ENCODE measurements at places on chromosomes 7 and 10.

DNA sequence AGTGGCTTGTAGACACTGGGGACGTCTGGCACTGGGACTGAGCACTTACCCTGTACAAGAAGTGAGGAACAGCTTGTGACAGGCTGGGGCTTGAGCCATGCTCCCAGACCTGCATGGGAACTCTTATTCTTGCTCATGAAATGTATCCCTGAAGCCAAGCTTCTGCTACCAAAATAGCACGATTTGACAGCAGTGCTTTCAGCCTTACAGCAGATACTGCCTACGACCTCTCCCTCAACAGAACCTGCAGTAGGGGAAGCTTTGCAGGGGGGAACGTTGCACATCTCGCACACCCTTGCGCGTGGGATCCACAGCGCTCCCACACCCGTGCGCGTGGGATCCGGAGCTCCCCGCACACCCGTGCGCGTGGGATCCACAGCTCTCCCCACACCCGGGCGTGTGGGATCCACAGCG lies 88.0 kb downstream of the CREM start:
- DNase-seq, result no peak

GRCh38 chr10:4267086-4267773 lies 482.2 kb upstream of the KLF6 start:
- peak; percentile 28 for DNase-seq

GRCh38 chr10:125062914-125063230 lies 97.5 kb downstream of the CTBP2 start:
- DNase-seq, result no peak

GRCh38 chr7:91323626-91324158 lies 59.5 kb downstream of the FZD1 start:
- no peak for DNase-seq

DNA sequence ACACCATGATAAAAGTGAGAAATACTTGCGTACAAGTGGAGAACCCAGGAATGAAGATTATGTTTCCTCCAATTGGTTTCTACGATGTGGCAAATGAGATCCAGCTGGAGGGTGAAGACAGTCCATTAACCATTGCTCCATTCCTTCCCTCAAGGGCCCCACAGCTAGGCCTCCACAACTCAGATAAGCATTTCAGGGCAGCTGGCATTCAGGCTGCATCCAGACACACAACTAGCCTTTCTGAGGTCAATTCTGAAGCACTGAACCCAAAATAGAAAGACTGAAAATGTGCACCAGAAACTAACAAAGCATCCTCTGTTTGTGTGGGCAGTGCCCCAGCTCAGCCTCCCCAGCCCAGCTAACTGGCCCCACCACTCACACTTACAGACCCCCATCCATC lies 94.8 kb downstream of the GSAP start:
- DNase-seq, result no peak

- no peak for DNase-seq
Observed at GRCh38 chr10:128898133-128898915, 568.7 kb upstream of the MGMT start.

DNA sequence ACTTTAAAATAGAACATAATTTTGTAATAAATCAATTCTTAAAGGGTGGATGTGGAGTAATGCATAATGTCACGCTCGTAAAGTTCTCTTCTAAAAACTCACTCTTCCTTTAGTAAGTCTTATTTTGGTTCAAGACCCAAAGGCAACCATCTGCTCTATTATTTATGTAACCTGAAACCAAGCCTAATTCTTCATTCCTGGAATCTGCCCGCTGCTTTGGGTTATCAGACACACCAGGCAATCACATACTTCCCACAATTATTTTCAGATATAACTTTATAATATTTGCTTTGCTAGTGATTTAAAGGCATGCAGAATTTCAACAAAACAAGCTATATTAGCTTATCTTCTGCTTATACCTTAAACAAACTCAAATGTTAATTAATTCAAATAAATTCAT lies 39.0 kb downstream of the RAB11FIP2 start:
- DNase-seq, result no peak

GRCh38 chr7:40584667-40585433 lies 450.0 kb downstream of the SUGCT start:
- no peak for DNase-seq

GRCh38 chr10:70317272-70317942 lies 33.6 kb upstream of the NPFFR1 start:
- DNase-seq, result no peak

GRCh38 chr7:79973455-79973854 lies 161.2 kb upstream of the GNAI1 start:
- no peak for DNase-seq

DNA sequence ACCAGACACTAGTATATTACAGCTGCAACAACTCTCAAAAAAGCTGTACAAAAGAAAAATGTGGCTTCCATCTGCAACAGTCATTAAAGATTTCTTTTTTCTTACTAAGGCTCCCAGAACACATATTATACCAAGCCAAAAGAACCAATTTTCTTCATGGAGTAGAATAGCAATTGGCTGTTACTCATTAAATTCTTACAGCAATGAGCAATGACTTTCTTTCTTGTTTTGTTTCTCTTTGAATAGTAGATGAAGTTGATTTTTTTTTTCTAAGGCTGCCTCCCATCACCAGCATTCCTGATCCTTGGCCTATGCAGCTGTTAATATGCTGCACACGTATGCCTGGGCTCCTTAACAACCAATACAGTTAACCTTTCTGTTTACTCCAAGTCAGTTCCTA lies 36.6 kb upstream of the SPOCK2 start:
- no peak for DNase-seq

DNA sequence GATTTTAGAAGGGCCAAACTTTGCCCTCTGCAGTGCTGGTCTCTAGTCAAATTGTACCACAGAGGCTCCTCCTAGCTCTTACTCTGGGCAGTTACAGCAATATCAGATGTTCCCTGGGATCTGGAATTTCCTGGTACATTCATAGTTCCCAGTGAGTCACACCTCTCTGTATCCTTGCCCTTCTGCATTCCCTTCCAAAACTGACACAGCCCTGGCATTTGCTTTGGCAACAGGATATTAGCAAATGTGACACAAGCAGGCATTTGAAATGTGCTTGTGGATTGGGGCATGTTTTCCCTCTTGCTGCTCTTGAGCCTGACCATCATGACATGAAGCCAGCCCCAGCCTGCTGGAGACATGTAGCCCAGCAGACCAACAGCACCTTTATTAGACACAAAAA lies 284.7 kb upstream of the AKR1E2 start:
- DNase-seq, result peak; percentile 73

- DNase-seq, result peak; percentile 97
Observed at GRCh38 chr10:72688208-72688651, 3.7 kb upstream of the MCU start.

- DNase-seq, result no peak
Observed at GRCh38 chr7:93980744-93981479, 23.2 kb downstream of the BET1 start.

DNA sequence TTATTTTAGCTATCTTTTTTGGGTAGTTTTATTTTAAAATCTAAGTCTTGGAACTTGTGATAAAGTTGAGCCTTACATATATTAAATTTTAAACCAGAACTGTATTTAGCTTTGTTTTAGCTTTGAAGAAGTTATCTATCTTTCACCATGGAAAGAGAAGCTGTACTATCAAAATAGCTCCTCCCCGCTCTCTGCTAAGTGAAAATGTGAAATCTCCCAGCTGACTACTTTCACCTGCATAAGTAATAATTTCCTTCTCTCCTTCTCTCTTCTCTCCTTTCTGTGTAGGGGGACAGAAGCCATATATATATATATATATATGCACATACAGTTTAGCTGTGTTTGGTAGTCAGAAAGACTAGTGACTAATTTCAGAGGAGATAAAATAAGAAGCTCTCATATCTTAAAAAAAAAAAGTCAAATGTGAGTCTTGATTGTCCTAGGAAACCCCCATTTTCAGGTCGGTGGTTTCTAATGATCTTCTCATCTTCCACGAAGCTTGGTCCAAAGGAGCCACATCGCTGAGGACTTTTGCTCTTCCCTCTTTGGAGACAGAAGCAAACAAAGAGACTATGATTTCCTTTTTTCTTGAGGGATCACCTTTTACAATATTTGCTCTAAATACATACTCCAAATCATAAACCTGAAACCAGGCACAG lies 30.6 kb upstream of the GDI2 start:
- DNase-seq, result no peak

DNA sequence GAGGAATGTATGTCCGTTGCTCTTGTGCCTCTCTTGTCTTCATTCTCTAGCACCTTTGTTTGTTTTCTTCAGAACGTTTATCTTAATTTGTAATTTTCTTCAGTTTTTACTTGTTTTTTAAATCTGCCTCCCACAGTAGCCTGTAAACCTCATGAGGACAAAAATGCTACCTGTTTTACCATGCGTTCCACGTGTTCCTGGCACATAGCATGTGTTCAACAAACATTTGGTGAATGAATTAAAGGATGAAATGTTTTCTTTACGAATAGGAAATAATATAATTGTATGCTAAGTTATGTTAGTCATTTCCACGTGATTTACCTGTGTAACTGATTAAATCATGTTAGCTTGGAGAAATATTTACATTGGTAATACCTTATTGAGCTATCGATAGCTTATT lies 2.2 kb downstream of the RBM33 start:
- no peak for DNase-seq

DNA sequence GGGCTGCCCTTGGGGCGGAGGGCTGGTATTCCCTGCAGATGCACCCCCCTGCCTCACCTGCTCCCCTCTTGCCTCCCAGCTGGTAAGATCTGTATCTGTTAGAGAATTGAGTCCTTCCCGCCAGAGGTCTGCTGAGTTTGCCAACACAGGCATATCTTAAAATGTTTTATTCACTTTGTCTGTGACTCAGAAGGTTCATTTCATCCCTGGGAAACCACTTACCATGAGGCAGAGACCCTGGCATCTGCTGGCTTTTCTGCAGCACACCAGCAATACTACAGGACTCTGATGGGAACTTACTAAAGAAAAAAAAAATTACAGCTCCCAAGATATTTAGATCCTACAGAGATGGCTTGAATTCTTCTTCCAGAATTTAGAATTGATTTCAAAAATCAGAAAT lies 131.3 kb downstream of the PLPP4 start:
- DNase-seq, result no peak

DNA sequence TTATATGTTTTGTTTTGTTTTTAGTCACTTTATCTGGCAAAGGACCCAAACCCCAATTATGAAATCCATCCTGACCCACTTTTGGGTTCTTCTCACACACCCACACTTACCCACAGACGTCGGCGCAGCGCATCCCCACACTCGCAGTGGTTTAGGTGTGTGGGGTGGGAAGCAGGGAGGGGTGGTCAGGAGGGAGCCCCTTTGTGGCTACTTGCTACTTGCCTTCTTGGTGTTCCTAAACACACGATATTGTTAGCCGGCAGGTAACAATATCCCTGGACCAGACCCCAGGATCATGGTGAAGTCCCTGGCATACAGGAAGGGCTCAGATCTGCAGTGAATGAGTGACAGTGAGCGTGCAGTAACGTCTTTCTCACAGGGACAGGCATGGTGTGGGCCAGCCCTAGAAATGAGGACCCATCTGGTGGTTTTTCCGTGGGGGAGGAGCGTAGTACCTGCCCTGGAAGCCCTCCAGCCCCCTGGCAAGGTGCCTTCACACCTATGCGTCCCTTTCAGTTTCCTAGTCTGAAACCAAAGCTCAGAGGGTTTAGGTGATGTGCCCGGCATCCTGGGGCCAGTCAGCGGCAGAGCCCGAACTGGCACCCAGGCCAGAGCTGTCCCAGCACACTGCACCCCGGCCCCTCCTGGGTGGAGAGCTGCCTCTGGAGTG lies 4.4 kb downstream of the SPOCK2 start:
- DNase-seq, result no peak

DNA sequence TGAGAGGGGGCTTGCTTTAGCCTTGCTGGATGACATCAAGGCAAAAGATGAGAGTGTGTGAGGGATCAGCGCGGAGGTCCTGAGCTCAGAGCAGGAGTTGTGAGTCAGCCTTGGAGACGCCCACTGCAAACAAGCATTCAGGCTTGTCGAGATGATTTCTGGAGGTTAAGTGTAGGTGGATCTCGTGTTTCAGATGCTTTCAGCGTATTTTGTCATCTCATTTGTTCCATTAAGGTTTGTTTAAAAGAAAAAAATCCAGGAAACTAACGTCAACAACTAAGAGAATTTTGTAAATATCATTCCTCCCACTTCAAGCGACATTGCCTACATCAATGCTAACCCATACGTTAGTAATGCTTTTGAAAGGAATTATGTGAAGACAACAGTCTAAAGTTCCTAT lies 715.4 kb upstream of the NRP1 start:
- no peak for DNase-seq

GRCh38 chr10:114544045-114544659 lies 113.9 kb downstream of the ABLIM1 start:
- no peak for DNase-seq

DNA sequence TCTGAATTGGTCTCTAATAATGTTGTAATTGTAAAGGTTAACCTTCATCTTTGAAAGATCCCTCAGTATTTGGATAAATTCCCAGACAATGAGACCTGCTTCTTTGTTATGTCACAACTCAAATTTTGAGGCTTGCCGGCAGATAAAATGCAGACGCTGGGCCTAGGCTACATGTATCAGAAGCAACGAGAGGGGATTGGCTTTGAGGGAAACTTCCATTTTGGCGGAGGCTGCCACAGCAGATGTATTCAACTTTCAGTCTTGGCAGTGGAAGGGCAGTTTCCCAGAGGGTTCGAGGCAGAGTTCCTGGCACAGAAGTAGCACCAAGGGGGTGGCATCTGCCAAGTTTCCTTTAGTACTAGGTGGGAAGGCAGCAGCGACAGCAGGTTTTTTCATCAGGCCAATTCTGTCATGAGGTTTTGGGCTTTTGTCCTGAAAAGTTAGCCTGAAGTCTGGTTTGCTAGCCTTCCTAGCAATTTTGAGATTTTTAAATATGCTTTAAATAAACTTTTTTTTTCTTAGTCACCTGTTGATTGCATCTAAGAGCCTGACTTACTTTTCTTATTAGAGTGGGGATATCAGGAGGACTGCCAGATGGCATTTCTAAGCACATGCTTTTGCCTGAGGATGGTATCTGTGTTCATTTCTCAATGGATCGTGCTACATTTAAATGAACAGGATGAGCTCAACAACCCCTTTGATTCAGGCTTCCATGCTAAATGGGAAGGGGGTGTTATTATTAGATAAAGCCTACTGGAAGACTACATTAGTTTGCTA lies 89.5 kb upstream of the FAM3C start:
- no peak for DNase-seq

DNA sequence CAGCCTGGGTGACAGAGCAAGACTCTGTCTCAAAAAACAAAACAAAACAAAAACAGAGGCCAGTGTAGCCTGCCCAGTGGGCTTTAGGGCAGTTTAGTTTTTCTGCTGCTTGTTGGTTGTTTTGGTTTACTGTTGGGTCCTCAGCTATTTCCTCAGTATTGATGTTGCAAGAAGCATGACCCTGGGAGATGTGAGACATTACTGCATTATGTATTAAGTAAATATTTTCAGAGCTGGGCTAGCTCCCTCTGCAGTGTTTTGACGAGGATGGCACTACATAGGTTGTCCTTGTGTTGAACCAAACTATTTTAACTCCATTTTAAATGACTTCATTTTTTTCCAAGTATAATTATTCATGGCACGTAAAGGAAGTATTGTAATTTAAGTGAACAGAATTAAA lies 4.8 kb downstream of the AKAP9 start:
- DNase-seq, result no peak

- no peak for DNase-seq
Observed at GRCh38 chr7:114414156-114415063, at the start of gene FOXP2. Gene FOXP2 (plus strand): TSS chr7:114414815. CDS start chr7:114426512, 11,697 bp downstream.

- DNase-seq, result no peak
Observed at GRCh38 chr7:44063547-44063893, 1.8 kb downstream of the PGAM2 start.
